Amniotic stem cell (primary cell): ENCODE measurements at places on chromosomes 4 and X.

- no peak for DNase-seq
Observed at GRCh38 chr4:12186526-12186925, 757.8 kb upstream of the HS3ST1 start.

- DNase-seq, result no peak
Observed at GRCh38 chr4:145167887-145168286, 12.5 kb downstream of the OTUD4 start.

DNA sequence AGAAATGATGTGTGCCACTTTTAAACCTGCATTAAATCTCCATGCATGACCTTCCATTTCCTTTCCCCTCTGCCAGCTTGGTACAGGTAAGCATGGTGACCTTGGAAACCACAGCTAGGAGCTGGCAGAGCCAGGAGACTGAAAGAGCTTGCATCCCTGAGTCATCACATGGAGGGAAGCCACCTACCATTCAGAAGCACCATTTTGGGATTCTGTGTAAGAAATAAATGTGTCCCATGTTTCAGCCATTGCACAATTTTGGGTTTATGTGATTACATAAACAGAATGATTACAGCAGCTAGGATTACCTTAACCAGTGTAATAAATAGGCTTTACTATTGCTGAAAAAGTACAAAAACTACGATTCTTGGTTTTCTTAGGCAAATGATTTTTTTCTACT, 17.3 kb upstream of the CCDC149 start:
- DNase-seq, result no peak

- DNase-seq, result no peak
Observed at GRCh38 chrX:13140007-13140406, 95.6 kb upstream of the FAM9C start.

- no peak for DNase-seq
Observed at GRCh38 chr4:105843941-105844340, 51.3 kb upstream of the NPNT start.

GRCh38 chr4:184728858-184729257, 5.0 kb downstream of the CENPU start:
- DNase-seq, result no peak

- DNase-seq, result no peak
Observed at GRCh38 chrX:139204898-139205667, 325.5 kb upstream of the F9 start.

GRCh38 chr4:72507860-72508419, 61.1 kb downstream of the ADAMTS3 start:
- no peak for DNase-seq

DNA sequence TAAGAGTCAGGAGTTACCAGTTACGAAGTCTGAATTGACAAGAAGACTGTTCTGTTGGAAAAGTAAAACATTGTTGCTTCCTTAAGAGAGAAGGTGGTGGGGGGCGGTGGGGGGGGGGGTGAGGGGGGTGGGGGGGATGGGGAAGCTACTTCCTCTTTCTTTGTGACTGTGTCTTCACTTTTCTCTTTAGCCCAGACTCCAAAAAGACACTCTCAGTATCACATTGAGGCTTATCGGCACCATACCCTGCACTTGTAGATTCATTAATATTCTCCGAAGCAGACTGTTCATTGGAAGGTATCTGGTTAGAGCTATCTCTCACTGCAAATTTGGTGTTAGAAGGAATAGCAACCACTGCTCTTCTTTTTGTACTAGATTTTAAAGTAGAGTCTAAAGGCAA, 94.5 kb upstream of the IL13RA1 start:
- DNase-seq, result no peak

DNA sequence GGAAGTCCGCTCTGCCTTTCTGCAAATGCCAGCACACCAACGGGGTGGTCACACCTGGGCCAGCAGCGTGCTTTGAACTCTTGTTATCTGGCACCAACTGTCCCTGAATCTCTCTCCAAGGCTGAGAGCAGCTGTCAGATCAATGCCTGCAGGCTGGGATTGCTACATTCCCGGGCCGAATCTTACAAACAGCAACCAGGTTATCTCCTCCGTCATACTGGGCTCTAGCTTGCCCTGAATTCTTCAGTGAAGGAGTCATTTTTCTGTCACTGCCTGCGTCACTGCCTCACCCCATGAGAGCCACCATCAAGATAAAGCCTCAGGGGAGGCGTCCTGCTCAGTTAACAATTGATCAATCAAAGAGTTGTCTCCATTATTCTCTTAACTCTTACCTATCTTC, 329.4 kb upstream of the PPARGC1A start:
- DNase-seq, result no peak

DNA sequence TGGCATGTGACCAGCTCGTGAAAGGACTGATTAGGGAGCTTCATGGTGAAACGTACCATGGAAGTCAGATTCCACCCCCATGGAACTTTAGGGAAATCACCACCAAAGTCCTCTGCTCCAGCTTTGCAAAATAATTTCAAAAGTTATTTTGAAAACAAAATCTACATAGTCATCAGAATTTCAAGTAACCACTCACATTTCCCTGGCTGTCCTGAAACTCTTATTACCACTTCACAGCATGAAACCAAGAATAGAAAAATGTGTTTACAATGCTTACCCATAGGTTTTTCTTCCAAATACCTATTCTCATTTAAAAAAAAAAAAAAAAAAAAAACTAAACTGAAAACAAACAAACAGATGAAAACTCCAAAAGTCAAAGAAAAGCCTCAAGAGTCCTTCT, 198.7 kb downstream of the PDGFRA start:
- no peak for DNase-seq

DNA sequence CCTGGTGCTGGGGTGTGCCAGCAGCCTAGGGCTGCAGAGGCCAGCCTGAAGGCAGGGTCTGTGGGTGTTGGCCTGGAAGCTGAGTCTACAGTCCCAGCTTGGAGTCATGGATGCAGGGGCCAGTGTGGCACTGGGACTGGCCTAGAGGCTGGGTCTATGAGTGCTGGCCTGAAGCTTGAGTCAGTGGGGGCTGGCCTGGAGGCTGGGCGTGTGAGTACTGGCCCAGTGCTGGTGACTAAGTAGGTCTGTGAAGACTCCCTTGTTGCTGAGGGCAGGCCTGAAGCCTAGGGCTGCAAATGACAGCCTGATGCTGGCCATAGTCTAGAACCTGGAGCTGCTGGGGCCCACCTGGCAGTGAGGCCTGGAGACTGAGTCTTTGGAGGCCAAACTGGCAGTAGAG, 31.3 kb upstream of the ALG13 start:
- no peak for DNase-seq

- DNase-seq, result no peak
Observed at GRCh38 chrX:68703369-68703768, 55.9 kb downstream of the STARD8 start.

DNA sequence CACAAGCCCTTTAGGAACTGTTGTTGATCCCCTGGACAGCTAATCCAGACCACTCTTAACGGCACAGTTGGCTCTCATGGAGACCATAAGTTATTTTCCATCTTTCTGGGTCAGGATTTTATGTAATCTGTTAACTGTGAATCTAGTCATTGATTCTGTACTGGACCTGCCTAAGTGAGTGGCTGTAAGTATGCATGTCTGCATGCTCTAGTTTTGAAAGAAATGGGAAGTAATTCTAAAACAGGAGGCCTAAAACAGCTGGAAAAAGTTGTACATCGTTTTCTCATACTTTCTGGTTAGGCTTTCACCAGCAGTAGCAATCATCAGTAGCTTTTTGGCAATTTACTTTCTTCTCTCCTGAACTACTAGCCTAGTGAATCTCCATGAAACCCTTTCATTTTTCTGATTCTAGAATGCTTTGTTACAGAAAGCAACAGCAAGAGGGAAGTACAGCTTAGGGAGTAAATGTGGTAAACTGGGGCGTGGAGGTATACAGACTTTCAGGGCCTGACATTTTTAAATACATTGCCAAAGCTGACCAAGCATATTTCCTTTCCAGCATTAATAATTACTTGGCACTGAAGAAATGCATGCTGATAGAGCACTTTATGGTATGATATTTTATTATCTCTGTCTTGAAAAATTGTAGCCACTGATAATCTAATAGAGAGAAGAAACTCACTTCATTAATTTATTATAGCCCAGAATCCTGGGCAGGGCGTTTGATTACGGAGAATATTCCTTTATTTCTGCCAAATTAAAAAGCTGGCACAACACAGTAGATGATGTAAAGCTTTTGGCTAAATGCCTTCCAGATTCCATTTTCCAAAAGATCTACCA, 202.7 kb downstream of the BANK1 start:
- DNase-seq, result no peak
